ENCODE measurements at places on chromosomes 11 and 22. TPM values are rescaled to one million over a fixed set of nuclear protein-coding genes. Genes with fewer than 3 reads are reported as not detected.

- no peak for DNase-seq
Measured at GRCh38 chr22:44288913-44289312, 23.8 kb downstream of the SHISAL1 start.

- no peak for DNase-seq
Measured at GRCh38 chr11:100585728-100586127, 101.4 kb upstream of the ARHGAP42 start.

DNA sequence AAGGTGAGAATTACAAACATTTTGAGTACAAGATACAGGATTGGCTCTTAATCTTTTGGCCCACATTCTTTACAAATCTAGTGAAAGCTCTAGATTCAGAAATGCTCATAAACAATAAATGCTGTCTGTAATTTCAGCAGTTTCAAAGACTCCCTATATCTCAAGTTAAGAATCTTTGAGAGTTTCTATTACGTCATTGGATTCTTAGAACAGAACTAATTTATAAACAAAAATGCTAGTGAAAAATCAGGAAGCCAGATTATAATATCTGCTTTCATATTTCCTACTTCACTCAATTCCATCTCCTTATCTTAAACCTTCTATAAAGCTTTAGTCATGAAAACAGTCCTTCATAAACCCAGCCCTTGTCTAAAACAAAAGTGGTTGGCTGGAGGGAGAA lies 32.1 kb downstream of the CTSC start:
- no peak for DNase-seq

DNA sequence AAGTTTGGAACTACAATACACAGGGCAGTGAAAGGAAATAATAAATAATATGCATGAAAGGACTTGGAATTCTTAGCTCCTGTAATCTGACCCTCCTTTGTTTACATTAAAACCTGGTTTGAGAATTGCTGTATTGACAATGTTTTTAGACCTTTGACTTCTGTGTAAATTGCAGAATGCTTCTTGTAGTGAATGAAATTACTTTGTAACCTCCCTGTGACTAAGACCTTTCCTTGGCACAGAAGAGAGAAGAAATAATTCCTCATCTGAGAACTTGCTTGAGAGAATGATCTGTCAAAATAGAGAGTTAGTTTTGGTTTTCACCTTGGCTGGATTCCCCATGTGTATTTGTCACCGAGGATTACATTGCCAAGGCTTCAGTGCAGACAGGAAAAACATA lies 640.0 kb upstream of the ANO5 start:
- DNase-seq, result no peak

DNA sequence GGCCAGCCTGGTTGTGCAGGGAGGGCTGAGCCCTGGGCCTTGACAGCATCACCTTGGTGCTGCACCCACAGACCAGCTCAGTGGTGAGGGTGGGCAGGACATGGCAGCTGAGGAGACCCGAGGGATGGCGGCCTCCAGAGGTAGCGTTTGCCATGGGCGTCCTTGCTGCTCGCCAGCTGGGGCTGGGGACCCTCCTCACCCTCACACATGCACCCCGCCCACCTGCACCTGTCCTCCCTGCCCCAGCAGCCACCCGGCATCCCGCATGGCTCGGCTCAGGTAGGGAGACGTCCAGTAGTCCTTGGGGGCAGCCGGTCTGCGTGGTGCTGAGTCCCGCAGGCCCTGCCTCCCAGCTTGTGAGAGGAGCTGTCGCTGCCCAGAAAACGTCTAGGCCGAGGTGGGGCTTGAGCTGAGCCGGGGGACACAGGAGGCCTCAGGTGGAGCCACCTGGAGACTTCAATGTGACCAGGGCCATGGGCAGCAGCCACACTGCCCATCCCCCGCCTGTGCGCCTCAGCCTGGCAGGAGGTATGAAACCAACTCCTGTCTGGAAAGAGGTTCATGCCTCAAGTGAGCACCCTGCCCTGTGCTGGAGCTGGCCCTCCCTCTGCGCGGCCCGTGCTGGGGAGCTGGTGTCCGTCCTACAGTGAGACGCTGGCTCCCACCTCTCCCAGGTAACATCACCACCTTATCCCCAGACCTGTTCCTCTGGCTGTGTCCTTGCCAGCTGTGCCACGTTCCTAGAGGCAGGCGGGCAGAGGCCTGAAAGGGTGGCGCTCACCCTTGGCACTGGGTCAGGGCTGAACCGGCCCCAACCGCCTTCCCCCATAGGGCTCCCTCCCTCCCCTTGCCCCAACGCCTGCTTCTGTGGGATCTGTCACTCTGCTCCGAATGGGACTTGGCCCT lies 3.3 kb upstream of the TRABD start:
- DNase-seq, result no peak

DNA sequence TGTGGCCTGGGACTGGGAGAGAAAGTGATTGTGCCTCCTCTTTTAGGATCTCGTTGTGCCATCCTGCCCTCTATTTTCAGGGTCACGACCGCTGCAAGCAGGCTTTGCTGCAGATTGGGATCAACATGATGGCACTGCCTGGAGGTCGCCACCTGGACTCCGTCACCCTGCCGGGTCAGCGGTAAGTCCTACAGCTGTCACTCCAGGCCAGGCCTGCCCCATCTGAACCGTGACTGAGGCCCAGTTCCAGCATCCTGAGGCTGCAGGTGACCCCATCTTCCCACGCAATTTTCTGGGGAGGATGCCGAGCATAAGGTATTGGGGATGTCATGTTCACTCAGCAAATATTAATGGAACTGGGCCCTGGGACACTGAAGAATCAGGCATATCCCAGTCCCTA lies 34.3 kb downstream of the INSC start:
- no peak for DNase-seq

- peak; percentile 35 for DNase-seq
Measured at GRCh38 chr22:32661296-32661695, 140.2 kb upstream of the TIMP3 start.

GRCh38 chr22:25013607-25014006 lies 61.1 kb downstream of the KIAA1671 start:
- DNase-seq, result no peak

- no peak for DNase-seq
Measured at GRCh38 chr11:32555895-32556294, 27.7 kb upstream of the EIF3M start.

DNA sequence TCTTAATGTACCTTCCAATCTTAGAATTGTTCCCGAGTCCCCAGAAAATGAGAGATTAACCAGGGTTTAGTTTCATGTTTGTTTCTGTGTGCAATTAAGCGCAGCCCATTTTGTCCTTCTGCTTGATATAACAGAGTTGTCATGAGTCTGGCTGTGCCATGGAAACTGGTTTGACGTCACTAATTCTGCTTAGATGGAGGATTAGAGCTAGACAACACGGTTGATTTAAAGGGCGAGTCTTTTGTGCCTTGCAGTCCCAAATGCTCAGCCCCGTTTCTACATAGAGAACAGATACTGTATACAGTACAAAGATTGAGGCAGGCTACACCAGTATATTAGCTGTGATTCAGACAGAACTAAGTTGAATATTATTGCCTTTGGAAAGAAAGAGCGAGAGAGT lies 45.5 kb upstream of the ALKBH3 start:
- no peak for DNase-seq

DNA sequence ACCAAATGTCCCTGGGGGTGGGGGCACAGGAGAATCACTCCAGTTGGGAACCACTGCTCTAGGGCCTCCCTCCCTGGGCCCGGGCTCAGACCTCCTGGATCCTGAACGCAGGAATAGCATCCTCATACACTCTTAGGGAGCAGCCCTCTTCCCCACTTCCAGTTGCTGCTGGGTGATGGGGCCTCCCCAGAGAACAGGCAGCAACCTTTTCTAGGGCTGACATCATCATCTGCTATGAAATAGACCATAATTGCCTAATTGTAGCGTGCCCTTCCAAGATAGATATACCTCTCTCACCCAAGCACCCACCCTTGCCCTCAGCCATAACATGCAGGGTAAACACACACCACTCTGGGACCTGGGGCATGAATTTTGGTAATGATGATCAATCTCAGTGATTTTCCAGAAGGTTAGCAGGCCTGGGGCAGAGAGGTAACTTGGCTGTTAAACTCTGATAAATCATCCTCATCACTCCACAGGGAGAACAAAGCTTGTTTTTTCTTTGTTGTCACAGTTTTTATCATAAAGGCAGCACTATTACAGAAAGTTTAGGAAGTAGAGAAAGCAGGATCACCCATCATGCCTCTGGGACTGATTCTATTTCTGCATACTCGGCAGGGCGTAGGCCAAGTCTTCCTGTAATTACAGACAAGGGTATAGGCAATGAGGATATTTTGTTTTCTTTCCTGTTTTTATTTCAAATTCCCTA lies 88.3 kb upstream of the PRDM11 start:
- DNase-seq, result no peak

DNA sequence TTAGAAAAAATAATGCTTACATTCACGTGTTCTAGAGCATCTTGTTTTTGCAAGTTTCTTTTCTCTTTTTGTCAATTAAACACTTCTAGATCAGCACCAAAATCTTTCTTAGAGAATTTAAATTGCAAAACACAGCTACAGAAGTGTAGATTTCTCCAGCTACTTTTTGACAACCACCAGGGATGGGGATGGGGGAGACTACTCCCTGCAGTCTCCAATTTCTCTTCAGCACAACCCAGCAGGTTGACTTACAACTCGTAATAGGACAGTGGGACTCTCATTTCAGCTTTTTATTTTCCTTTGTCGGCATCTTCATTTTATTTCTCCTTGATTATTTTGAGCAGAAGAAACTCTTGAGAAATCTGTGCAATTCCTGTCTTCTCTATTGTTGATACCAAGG lies 441.2 kb downstream of the LRRC4C start:
- no peak for DNase-seq

GRCh38 chr11:73404506-73405145 lies 28.4 kb downstream of the RELT start:
- DNase-seq, result no peak

SYT9 gene
- 0.46 TPM for total RNA-seq

MS4A7 gene
- total RNA-seq, result 222 TPM

NNMT gene
- 1,460 TPM for total RNA-seq

BATF2 gene
- 6.0 TPM for total RNA-seq

TYMP gene
- total RNA-seq, result 149 TPM

RASGRP2 gene
- 10.8 TPM for total RNA-seq

MMP27 gene
- not detected for total RNA-seq

LARGE2 gene
- not detected for total RNA-seq

SCN4B gene
- 1.1 TPM for total RNA-seq

RANBP1 gene
- total RNA-seq, result 159 TPM
